ENCODE measurements at places on chromosomes 12 and 14.
A peak's percentile ranks its signal among the peaks of the same experiment; 100 is the strongest.

GRCh38 chr12:11592484-11592883 is 57.0 kb upstream of the ETV6 start:
- DNase-seq: no peak

- DNase-seq: no peak
These were observed 15.5 kb downstream of the ADGRD1 start for GRCh38 chr12:130969223-130969622.

- DNase-seq: peak; percentile 32
These were observed 30.0 kb upstream of the GRIP1 start for GRCh38 chr12:66708704-66709456.

DNA sequence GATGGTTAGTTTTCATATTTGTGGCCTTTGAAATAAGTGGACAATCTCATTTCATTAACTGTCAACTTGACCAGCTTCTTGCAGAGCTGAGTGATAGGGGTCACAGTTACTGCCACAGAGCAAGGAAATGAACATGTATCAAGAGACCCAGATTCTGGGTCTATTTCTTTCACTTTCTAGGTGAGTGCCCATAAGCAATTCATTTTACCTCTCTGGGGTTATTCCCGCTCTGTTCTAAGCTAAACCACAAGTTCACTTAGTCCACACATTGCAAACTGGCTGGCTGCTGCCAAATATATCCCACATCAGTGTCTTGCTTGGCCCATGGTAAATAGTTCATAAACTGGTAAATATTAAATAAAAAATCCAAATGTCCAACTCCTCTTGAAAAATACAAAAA is 29.9 kb downstream of the GPHB5 start:
- no peak for DNase-seq

GRCh38 chr12:95395696-95396095 is 78.3 kb upstream of the METAP2 start:
- no peak for DNase-seq
